Endothelial cell of umbilical vein (primary cell): ENCODE measurements at places on chromosomes 3 and 15. TPM values are rescaled to one million over a fixed set of nuclear protein-coding genes. Genes with fewer than 3 reads are reported as not detected.

Gene WDR49
- 0.28 TPM in 1 of 2 replicates, not detected in the other for total RNA-seq

Gene CISH
- 2.2 and 2.5 TPM in 2 replicates for total RNA-seq

Gene ST3GAL6
- total RNA-seq = 17.7 and 35.9 TPM in 2 replicates

Gene LRRK1
- 18.4 and 22.1 TPM in 2 replicates for total RNA-seq
